AG04450 (cell line): ENCODE measurements at places on chromosomes 4 and X.

DNA sequence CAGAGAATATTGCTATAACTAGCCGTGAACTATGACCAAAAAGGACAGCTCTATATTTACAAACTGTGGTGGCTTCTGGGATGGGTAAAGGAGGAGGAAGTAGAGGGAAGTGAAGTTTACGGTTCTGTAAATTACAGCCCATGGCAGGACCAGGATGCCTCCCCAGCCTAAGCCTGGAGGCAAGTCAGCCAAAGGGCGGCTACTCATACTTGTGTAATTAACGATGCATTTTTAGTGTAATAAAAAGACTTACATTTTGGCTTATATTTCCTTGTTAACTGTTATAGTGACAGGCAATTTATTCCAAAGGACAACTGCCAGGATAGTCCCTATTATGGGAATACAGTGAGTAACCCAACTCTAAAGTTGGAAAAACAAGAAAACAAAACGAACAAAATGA, 139.9 kb upstream of the OTUD4 start:
- DNase-seq = no peak

DNA sequence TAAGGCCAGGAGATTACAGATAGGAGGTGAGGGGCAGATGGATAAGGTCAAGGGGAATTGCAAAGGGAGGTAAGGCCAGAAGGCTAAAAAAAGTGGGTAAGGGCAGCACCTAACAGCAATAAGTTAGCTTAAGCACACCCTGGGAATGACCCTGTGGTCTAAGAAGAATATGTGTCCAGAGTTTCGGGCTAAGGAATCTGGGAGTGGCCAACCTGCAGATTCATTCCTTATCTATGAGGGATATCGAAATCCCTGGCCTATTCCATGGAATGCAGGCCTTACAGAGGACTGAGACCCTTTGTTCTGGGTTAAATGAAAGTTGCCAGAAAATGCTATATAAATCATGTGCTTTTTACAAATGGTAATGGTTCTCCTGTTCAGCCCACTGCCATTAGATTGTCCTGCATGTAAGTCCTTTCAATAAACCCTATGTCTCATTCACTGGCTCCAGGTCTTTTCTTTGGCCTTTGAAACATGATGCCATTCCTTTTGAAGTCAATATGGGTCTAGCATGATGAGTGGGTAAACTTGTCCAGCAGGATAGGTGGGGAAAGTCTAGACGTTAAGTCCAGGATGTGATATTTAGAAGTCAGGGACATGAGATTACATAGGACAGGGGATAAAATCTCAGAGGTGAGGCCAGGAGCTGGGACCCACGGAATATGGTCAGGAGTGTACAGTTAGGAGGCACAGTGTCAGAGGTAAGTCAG, 226.2 kb downstream of the TACR3 start:
- no peak for DNase-seq

DNA sequence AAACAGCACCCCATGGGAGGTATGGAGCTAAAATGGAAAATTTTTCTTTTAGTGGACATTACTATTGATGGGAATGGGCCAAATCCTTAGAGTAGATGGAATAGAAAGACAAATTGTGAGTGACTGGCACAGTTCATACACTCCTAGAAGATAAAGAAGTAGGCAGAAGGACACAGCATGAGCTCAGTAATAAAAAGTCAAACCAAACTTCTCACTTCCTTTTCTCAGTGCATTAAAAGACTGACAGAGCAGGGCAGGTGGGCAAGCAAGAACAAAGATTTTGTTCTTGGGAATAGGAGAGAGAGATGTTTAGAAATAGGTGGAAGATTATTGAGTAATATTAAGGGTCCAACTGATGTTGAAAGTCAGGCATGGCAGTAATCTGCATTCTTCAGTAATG, 132.5 kb downstream of the ATP10D start:
- no peak for DNase-seq

DNA sequence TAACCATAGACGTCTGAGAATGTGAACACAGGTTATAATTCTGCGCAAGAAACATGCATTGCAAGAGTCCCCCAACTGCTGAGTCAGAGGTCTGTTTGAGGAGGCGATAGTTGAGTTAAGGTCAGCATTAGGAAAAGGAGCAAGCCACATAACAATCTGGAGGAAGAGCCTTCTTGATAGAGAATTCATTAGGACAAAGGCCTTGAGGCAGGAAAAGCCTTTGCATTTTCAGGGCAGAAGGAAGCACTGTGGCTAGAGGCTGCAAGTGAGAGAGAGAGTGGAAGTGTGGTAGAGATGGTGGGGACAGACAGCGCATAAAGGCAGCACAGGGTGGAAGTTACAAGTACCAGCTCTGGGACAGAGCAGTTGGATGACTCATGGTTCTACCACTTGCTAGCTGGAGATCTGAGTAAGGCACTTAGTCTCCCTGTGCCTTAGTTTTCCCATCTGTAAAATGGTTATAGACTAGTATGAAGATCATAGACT, 125.8 kb upstream of the LNX1 start:
- DNase-seq = no peak

DNA sequence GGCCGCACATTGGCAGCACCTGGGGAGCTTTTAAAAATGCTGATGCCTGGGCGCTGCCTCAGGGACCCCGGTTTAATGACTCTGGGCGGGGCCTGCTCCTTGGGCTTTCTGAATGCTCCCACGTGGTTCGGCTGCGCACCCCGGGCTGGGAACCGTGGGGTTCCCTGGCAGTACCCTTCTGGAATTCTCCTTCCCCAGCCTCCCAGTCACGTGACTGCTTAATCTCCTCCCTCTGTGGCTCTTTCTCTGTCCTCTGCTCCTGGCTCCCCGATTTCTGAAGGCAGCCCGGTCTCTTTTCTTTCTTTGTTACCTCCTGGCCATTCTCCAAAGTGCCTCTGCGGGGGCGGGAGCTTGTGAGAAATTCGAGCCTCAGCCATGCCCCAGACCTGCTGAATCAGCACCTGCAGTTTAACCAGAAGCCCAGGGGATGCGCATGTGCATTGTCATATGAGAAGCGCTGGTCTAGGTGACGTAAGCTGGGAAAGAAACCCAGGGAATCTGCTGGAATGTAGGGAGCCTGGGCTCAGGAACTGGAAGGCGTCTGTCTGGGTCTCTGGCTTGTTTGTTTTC, 16.6 kb downstream of the CLCN4 start:
- peak; percentile 60 for DNase-seq

DNA sequence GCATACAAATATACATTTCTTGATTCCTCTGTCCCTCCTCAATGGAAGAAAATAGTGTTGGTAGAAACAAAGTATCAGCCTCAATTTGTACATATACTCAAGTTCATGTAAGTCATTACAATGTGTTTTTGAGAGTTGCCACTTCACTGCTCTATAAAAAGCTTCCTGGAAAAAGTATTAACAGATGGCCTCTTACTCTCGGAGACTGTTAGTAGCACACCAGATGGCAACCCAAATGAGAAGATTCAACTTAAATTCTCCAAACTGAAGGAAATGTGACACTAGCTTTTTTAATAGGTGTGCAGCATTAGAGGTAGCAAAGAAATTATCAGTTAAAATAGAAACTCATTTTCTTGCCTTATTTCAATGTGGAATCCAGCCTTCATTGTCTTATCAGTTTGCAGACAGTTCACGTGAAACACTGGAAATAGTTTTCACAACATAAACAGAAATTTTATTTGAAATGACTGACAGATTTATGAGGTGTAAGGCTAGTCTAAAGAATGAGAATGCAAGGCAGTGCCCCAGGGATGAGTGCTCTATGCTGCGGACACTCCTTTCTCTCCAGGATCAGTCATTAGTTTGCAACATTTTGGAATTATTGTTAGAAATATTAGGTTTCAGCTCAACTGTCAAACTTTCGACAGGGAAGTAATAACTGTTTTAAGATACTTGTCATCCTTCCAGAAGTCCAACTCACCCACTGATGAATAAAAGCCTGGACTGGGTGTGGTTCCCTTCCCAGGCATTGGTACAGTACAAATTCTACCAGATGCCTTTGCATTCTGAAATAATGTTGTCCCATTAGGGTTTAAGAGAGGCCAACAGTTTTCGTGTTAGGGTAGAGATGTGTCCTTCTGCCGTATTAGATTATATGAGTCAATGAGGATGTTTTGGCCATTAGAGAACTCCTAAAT, 50.9 kb downstream of the IDS start:
- DNase-seq = no peak

DNA sequence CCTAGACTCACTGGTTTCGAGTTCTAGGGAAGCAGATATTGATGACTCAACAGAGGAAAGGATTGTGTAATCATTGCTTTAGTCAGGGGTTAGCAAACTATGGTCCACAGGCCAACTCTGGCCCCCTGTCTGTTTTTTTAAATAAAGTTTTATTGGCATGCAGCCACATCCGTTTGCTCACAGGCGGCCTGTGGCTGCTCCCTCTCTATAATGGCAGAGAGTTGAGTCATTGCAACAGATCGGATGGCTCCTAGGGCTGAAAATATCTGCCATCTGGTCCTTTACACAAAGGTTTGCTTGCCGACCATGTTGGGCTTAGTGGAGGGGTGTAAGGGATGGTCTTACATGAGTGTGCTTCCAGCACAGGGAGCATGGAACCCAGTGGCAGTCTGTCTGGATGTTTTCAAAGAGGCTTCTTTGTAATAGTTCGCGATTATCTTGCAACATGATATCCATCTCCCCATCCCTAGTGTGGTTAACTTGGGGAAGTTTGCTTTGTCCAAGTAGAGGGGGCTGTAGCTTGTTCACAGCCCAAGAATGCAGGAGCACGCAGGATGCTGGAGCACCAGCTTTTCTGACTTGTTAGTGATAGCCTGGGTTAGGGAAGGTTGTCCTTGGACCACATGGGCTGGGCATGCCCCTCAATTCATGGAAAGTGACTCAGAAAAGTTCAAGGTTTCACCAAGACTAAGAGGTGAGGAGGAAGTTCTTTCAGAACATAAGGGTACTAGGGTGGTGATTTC, 59.3 kb upstream of the CLDN34 start:
- DNase-seq = peak; percentile 74

DNA sequence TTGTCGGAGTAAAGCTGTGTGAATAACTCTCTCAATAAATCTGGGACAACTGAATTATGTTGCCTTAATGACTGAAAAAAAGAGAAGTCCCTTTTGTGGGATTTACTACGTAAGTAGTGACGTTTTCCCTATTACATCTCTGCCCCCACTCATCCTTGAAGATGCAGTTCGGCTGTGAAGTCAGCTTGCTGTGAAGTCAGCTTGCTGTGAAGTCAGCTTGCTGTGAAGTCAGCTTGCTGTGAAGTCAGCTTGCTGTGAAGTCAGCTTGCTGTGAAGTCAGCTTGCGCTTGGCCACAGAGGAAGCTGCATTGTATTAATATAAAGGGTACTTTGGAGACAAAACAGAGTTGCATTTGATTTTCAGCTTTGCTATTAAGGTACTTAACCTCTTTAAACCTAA, 8.0 kb upstream of the VAMP7 start:
- DNase-seq = no peak

GRCh38 chr4:10160281-10160856, 43.8 kb upstream of the WDR1 start:
- DNase-seq = no peak

DNA sequence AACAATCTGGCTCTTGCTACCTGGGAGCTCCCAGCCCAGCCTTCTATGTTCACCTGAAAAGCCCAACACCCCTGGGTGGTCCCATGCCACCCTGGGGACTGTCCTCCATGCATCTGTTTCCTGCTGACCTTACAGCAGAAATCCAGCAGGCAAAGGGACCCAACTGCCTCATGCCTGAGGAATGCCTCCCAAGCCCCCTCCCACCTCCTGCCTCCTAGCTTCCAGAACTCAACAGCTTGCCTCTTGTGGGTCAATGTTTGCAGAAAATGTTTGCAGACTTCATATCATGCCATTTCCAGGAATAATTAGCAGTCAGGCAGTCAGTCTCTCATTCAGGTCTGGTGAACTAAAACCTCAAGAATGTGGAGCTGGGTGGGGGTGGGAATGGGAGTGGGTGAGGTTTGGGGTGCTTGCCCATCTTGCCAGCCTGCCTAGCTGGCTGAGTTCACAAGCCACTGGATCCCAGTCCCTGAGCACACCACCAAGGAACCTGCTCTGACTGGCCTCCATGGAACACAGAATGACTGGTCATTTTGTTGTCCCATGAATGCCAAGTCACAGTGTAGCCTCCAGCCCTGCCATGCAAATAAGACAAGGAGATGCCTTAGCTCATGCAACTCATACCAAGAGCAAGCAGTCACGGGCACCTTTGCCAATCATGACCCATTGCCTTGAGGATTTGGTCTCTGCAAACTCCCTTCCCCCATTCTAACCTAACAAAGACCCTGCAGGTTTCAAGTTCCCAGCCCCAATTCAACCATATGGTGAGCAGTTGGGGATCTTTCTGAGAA, 12.1 kb upstream of the PLAC1 start:
- peak; percentile 61 for DNase-seq

DNA sequence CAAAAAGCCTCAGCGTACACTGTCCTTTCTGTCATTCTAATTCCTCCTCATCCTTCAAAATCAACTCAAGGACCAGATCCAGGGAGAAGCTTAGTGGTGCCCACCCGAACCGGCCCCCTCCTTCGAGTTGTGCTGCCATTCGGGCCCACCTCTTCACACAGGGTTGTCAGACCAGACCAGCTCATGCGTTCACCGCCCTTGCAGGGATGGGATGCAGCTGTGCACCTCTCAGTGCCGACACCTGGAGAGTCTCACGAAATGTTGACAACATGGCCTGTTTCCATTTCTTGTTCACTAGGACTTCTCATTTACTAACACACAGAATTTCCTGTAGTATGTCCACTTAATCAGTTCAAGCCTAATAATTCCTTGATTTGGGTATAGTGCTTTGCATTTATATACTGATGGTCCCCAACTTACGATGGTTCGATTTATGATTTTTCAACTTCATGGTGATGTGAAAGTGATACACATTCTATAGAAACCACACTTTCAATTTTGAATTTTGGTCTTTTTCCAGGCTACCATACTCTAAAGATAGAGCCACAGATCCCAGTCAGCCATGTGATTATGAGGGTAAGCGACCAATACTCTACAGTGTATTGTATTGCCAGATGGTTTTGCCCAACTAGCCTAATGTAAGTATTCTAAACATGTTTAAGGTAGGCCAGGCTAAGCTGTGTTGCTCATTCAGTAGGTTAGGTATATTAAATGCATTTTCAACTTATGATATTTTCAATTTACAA, 23.3 kb downstream of the PKD2 start:
- DNase-seq = no peak

DNA sequence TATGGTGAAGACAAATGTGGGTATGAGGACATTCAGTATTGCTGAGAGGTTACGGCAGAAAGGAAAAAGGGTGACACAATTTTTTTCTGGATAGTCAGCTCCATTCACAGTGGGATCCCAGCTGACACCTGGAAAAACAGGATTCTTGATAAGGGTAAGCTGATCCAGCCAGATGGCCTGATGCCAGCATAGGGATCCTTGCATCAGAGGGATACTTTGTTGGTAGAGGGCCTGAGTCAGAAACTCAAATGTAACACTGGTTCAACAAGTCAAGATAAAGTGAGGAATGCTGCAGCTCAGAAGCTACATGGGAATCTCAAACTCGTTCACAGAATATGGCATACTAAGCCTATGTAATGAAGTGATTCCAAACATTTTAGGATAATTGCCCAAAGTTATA, 726.7 kb downstream of the C4orf33 start:
- no peak for DNase-seq
